ENCODE measurements at places on chromosomes 1 and 21.

DNA sequence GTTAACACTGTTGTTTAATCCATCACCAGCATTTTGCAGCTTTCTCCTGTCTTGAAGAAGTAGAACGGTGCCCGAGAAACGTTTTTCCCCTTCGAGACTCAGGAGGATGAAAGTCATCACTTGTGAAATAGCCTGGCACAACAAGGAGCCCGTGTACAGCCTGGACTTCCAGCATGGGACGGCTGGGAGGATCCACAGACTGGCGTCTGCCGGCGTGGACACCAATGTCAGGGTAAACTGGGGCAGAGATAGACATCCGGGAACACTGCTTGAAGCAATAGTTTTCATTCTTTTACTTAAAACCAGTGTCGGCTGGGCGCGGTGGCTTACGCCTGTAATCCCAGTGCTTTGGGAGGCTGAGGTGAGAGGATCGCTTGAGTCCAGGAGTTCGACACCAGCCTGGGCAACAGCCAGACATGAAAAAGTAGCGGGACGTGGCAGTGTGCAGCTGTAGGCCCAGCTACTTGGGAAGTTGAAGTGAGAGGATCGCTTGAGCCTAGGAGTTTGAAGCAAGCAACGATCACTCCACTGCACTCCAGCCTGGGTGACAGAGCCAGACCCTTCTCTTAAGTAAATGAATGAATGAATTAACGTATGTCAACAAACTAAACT lies 945 bp downstream of the CHAF1B start:
- no peak for DNase-seq

DNA sequence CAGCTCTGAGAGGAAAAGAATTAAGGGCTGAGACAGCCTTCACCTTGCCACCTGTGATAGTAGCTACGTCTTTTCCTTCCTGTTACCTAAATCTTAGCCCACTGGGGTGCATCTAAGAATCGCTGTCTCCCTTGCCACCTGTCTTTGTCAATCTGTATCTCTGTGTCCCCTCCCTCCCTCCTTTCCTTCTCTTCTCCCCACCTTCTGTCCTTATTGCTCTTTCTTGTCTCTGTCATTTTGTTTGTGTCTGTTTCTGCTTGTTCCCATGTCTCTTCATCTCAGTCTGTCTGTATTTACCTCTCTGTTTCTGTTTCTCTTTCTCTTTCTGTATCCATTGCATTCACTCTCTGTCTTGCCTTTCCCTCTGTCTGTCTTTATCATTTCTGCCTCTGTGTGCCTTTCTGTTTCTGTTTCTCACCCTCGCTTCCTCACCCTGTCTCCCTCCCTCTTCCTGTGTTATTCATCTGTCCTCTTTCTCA lies 30.2 kb downstream of the SLC22A15 start:
- no peak for DNase-seq

DNA sequence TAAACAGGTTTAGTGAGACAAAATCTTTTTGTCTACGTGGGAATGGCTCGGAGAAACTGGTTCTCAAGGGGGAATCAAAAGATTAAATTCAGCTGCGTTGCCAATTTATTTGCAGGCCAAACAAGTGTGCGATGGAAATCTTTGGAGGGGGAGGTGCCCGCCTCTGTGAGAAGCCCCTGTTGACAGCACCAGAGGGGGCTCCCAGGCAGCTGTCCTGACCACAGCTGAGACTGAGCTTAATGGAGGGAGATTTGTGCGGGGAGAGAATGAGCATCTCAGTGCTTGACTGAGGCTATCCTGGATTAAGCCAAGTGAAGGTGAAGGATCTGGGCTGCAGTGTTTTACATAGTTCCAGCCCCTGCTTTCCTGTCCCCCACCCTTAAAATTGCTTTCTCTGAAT lies 169.7 kb downstream of the ATG4C start:
- no peak for DNase-seq

DNA sequence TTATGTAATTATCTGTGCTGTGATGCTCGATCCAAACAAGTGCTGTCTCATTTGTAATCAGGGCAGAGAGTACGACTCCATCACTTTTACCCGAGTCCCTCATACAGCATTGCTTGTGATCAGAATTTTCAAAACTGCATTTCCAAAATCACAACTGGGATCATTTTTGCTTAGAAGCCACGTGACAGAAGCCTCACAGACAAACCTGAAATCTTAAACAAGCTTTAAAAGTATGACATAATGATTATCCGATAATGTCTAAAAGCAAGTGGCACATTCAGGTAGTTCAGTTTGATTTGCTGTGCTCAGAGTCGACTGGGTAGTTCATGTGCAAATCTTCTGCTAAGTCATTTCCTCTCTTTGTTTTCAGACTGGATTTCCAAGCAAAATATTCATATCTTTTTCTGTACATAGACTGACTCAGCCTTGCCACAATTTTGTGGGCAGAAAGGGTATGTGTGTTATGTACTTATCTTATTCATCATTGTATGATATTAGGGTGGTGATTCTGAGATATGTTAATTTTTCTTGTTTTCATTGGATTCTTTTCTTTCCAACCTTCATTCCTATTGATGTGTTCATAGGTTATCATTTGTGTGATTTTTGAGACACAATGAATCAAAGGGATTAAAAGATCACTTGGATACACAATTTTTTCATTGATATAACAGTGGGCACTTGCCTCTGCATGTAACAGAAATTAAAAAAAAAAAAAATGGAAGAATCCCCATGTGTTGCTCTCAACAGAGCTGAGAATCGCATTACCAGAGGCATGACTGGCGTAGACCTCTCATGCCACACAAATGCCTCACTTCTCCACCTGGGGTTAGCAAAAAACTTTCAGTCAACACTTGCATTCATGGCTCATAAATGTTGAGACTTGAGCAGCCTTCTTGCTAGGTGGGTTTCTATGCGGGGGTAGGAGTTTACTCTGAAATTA lies 355.7 kb downstream of the LTN1 start:
- DNase-seq = peak; percentile 54

DNA sequence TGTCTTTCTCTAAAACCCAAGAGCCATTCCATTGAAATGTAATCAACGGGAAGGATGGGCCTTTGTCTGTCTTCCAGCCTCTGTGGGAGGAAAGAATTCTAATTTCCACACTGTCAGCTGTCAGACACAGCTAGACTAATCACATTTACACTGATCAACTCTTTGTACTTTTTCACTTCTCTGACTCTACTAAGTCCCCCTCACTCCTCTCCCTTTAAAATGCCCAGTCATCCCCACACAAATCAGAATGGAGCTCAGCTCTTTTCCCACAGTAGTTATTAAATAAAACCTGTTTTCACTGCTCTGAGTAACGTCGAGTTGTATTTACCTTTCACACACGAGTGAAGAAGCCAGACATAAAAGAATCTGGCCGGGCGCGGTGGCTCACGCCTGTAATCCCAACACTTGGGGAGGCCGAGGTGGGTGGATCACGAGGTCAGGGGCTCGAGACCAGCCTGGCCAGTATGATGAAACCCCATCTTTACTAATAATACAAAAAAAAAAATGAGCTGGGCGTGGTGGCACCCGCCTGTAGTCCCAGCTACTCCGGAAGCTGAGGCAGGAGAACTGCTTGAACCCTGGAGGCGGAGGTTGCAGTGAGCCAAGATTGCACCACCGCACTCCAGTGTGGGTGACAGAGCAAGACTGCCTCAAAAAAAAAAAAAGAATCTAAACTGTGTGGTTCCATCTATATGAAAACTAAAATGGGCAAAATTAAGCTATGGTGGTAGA lies 13.3 kb downstream of the ZBTB8OS start:
- DNase-seq = peak; percentile 23

DNA sequence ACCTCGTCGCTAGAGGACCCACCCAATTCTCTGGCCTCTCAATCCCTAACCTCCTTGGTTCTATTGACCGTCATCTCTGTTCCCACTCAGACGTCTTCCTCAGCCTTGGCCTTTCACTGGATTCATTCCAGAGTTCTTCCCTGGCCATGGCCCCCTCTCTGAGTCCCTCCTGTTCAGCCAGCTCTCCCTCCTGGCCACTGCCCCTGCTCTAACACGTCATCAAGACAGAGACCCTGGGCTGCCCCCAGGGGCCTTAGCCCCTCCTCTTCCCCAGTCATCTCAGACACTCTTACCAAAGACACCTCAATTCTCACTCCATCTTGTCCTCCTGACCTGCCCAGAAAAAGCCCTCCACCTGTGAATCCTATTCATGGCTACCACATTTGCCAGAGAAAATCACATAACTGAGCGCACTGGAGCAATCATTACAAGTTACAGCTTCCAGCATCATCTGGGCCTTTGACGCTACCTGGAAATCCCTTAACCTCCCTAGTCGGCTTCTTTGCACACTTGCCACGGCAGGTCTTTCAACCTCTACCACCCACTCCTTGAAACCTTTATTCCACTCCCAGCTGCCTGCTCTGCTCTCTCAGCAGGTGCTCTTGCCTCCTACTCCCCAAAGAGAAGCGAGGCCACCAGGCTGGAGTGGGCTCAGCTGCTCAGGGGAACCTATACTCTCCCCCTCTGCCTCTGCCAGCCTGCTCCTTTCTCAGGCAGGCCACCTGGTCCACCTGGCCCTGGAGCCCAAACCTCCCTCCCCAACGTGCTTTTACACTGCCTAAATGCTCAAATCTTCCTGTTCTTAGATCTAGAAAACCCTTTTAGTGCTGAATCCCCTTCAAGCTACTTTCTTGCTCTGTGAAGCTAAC lies 14.0 kb downstream of the DCST2 start:
- no peak for DNase-seq

DNA sequence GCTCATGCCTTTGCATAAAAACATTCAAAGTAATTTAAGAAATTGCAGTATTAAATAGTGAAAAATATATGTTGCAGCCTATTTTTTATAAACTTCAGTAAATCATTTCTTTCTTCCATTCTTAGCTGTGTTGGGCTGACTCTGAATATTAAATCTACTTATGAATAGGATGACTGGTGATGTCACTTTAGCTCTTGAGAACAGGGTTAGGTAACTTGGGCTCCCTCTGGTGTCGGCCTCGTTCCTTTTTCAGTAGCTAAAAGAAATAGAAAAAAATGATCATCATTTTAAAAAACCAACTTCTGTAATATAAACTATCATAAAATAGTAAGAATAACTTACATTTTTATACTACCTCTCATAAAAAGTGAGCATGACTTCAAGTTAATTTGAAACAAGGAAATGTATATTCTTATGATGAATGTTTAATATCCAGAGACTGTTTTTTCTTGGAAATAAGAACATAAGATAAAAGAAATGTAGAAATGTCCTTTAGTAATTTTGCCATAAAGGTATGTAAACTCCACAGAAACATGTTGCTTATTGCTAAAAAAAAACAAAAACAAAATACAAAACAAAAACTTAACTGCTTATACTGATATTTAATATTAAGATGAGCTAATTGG lies 26.8 kb upstream of the NCAM2 start:
- peak; percentile 1 for DNase-seq

DNA sequence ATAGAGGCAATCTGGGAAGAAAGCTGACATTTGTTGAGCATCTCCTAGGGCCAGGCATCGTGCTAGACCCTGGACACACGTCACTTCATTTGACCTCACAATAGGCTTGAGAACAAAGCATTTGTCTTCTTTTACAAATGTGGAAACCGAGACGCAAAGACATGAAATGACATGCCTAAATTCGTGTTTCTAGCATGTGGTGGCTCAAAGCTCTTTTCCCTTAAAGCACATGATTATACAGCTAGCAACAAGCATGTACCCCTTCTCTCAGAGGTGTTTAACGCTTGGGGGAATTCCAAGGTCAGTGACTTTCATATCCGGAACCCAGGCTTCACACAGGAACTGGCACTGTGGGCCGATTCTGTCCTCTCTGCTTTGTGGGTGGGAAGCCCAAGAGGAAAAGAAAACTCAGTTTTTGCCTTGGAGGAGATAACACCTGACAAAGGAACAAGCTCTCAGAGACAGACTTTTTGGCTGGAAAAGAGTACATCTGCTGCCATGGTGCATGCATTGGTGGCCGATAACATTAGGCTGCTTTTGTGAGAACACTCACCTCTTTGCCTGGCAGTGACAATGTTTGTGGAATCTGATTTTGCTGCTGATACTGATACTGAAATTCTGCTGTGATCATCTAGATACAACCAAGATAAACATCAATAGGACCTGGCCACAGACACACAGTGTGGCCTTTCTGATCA lies 15.4 kb upstream of the CD2 start:
- no peak for DNase-seq

DNA sequence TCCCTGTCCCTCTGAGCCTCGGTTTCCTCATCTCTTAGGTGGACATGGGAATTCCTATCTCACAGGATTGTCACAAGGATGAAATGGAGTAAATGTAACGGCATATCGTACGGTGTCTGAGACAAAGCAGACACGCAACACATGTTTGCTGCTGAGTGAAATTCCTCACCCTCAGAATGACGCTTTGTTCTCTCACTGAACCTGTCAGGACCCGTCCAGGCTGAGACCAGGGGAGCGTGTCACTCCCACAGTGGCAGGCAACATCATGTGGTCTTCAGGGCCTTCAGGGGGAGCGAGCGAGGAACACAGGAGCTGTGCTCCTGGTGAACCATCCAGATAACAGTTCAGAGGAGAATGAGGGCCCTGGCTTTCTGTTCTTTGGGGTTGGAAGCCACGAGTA lies 74.2 kb downstream of the TOMM20 start:
- DNase-seq = no peak
